HCEC 1CT (cell line): ENCODE measurements at places on chromosomes 1 and 21.
A peak's percentile ranks its signal among the peaks of the same experiment; 100 is the strongest.

- peak; percentile 56 for DNase-seq
Observed at GRCh38 chr1:228697207-228698016, 37.9 kb upstream of the RHOU start.

DNA sequence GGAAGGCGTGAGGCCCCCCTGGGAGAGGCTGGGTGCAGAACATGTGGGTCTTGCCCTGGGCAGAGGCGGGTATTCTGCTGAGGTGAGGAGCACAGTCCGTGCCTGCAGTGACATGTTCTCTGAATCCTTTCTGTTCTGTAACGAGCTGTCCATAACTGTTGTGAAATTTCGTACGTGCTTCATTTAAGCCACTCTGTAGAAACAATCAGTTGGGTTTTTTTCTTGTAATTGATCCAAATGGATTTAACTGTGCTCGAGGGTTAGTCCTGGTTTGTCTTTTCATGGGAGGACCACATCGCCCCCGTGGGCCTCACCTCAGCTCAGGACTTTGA is 45.4 kb upstream of the DIP2A start:
- DNase-seq, result no peak

DNA sequence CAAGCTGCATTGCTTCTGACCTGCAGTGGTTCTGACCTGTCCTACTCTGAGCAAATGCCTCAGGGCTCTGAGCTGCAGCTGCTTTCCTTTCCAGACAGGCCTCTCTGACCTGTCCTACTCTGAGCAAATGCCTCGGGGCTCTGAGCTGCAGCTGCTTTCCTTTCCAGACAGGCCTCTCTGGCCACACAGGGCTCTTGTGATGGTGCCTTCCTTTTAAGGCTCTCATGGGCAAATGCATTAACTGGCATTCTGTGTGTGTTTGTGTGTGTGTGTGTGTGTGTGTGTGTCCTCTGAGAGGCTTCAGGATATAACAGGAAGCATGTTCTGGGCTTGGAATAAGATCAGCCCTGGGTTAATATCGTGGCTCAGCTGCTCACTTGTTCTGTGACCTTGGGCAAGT is 131.3 kb downstream of the NTPCR start:
- DNase-seq, result no peak

- DNase-seq, result no peak
Observed at GRCh38 chr1:53377438-53377841, 49.6 kb upstream of the LRP8 start.

DNA sequence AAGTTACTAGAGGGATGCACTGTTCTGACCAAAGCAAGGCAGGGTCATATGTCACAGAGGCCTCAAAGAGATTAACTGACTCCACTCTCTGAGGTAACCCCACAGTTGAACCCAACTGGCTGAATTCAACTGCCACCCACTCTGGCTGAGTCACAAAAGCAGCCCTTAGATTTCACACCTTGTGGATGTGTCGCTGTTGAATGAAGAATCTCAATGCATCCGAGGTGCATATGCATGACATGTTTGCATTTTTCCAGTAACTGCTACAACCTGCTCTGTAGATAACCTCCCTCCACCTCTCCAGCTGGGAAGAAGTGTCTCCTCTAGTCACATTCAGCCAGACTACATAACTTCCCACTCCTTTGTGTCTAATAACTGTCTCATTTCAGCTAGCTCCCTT is 27.9 kb upstream of the KIF21B start:
- DNase-seq, result no peak

DNA sequence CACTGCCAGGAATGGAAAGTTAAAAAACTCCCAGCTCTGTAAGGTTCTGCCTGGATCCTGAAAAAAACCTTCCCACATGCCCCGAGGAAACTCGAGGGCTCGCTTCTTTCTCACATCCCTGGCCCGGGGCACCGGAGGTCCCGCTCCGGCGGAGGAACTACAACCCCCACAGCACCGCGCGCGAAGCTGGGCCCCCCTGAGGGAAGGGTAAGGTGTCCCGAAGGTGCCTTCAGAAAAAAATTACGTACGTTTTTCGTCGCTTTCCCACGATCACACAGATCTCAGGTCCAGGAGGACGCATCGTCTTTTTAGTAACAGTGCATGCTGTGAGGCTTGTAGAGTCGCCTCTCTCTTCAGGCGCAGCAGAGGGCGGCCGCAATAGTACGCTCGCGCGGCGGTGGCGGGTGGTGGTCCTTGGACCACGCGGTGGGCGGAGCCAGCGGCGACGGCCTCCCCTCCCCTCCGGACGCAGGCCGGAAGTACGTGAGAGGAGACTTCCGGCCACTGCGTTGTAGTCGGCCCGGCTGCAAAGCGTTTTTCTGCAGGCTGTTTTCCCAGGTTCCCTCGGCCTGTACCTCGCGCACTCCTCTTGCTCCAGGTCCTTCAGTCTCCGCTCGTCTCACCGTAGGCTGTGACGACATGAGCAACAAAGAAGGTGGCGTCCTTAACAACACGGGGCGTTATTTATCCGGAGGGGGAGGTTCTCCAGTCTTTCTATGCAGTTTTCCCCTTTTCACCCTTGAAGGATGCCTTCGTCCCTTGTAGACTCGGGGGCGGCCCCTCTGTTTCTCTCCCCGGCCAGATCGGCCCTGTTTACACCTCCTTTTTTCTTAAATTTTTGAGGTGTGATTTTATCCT is at the start of gene TSNAX:
TSS of gene TSNAX (plus strand) at position 498 of the 858 bp plus-strand sequence. CDS start at position 640, 142 bp downstream.
- peak; percentile 91 for DNase-seq

- no peak for DNase-seq
Observed at GRCh38 chr1:96723377-96723776, 1.8 kb downstream of the PTBP2 start.

DNA sequence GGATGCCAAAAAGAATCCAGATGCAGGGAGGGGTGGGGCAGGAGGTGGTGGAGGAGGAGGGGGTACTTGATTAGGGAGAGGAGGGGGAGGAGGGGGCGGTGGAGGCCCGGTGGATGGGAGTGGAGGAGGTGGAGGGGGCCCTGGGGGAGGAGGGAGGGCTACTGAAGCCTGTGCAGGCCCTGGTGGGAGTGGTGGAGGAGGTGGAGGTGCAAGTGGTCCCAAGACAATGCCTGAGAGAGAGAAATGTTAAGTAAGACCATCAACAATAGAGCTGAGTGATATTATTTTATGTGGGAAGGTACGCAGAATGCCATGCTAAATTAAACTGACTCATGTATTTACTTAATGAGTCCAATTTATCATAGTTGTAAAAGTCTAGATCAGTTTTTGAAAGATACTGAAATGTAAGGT is 86.8 kb upstream of the LBR start:
- DNase-seq, result no peak

- peak; percentile 16 for DNase-seq
Observed at GRCh38 chr21:14737922-14738321, 191.8 kb upstream of the SAMSN1 start.

DNA sequence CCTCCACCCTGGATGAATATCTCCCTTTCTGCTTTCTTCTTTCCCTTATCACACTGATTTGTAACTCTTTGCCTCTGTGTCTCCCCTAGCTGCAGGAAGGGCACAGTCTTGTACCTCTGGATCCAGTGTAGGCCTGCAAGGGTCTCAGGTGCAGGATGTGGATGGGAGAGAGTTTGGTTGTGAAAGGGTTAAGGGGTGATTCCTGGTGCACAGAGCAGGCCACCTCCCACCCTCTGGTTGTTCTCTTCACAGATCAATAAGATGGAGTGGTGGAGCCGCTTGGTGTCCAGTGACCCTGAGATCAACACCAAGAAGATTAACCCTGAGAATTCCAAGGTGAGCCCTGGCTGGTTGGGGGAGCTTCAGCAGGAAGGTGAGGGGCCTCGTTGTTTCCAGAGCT is 15.1 kb downstream of the KDF1 start:
- DNase-seq, result no peak

DNA sequence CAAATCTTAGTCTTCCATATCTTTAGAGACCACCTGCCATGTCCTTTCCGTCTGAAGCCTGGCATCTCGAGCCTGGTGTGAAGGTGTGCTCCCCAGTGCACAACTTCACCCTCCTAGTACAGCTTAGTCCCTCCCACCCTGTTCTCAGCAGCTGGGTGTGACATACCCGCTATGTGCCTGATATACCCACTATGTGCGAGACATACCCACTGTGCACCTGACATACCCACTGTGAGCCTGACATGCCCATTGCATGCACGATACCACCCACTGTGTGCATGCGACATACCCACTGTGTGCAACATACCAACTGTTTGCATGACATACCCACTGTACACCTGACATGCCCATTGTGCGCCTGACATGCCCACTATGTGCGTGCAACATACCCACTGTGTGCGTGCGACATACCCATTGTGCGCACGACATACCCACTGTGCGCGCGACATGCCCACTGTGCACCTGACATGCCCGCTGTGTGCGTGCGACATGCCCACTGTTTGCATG is 3.0 kb upstream of the RRP1 start:
- DNase-seq, result no peak

DNA sequence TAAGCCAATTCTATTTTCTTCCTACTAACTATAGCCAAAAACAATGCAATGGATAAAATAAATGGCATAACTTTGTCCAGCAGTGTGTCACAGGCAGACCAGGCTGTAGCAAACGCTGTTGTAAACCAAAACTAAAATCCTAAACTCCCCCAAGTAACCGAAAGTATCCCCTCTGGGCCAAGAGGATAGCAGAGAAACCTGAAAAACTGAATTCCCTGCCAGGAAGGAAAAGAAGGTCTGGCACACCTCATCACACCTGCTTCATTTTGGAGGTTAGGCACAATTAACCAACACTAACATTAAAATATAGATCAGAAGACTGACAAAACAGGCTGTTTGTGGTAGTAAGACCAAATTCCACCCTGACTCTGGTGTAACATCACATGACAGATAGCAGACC is 356.8 kb upstream of the C1orf87 start:
- no peak for DNase-seq

GRCh38 chr1:198132060-198132781 is 24.6 kb upstream of the NEK7 start:
- no peak for DNase-seq

GRCh38 chr21:43278766-43279577 is 110.2 kb downstream of the CRYAA start:
- DNase-seq, result no peak

DNA sequence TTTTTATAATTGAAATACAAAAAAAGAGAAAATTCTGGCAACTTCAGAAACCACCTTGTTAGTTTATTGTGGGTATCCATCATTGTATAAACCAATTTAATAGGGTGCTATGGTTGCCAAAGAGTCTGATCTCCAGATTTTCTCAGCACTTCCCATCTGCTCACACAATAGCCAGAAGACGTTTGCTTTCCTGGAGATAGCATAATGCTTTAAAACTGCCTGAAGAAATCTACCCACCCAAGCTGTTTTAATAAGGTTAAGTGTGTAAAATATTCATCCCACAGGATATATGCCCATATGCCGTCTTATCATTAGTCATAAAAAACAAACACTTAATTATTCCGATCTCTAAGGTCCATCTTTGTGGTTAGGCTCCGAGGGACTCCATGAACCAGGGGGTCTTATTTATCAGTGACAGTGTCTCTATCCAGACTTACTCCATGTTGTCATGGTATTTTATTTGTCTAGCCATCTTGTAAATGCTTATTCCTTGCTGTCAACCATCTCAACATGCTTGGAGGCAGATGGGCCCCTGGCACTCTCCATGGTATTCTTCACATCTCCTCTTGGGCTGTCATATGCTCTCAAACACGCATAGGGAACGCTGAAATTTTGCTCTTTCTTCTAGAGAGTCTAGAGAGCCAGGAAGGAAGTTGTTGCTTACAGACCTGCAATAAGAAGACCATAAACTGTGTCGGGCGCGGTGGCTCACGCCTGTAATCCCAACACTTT is 58.5 kb downstream of the MAP10 start:
- DNase-seq, result no peak

DNA sequence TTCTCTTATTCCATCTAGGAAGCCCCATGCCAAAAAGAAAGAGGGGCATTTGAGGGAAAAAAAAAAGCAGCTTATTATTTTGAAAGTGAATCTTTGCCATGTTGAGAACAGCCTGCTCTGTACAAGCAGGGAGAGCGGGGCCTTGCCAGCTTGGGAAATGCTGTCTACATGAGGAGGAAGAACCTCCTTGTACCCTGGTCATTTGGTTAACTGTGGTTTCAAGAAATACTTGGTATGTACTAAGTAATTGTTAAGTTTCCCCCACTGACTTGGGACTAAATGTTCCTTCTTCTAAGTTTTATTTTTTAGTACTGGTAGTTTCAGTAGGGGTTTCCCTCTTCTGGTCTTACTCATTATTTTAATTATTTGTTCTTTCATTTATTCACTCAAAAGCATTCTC is 144.1 kb upstream of the HOOK1 start:
- no peak for DNase-seq

GRCh38 chr1:119006406-119007279 is 18.5 kb upstream of the TBX15 start:
- no peak for DNase-seq

DNA sequence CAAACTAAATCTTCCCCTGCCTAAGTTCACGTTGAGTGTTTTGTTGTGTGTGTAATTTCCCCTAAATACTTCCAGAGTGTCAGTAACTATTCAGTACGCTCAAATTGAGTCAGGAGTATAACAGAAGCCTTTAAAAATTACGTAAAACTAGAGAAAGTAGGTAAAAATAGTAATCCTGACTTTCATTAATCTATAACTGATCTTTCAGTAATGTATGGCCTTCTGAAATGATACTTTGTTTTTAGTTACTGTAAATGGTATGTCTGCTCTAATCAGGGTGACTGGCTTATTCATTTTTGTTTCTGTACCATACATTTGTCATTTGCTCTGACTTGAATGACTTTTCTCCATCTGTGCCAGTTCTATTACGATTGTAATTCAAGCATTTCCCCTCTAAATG is 29.4 kb downstream of the MIER1 start:
- DNase-seq, result no peak

- no peak for DNase-seq
Observed at GRCh38 chr1:33225586-33225985, 30.7 kb upstream of the ZNF362 start.

GRCh38 chr1:204435872-204436271 is 24.3 kb upstream of the PPP1R15B start:
- DNase-seq, result no peak

DNA sequence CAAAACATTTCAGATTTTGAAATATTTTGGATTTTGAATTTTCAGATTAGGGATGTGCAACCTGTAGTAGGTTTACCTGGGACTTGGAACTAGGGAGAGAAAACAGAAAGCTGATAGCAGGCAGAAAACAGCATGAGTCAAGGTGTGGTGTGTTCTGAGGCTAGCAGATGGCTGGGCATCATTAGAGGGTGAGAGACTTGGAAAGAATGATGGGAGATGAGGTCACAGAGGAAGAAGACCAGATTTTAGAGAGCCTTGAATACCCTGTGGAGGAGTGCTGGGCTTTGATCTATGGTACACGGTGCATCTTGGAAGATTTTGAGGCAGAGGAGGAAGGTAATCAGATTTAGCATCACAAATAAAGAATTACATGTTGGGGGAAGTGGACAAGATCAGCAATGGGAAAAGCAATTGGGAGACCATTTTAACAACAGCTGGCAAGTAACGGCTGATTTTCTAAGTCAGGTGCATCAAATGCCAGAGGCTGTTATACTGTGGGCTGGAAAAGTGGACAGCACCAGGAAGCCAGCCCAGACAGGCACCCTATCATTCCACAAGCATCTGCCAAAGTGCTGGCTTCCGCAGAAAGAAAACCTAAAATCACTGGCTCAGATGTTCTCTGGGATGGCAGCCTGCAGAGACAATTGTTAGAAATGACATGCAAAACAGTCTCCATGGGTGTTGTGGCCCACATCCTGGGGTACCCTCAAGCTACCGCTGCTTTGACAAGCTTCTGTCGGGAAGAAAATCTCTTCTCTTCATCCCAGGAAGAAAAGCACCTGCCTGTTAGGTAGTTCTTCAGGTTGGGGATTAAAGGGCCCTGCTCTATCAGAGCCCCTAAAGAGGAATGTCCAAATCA is 30.9 kb upstream of the CAMK1G start:
- no peak for DNase-seq
